Transverse colon (tissue), 4 donors: ENCODE measurements at places on chromosomes 7 and 10. TPM values are rescaled to one million over a fixed set of nuclear protein-coding genes. Genes with fewer than 3 reads are reported as not detected.

The MINDY4 gene
- 14.1 TPM for total RNA-seq

The C10orf67 gene
- not detected for total RNA-seq

The ETV1 gene
- total RNA-seq = 32.9 TPM

The HOGA1 gene
- not detected for total RNA-seq

The TRIM74 gene
- not detected for total RNA-seq
